Non-pigmented ciliary epithelial cell (primary cell): ENCODE measurements at places on chromosomes 6 and 20.

DNA sequence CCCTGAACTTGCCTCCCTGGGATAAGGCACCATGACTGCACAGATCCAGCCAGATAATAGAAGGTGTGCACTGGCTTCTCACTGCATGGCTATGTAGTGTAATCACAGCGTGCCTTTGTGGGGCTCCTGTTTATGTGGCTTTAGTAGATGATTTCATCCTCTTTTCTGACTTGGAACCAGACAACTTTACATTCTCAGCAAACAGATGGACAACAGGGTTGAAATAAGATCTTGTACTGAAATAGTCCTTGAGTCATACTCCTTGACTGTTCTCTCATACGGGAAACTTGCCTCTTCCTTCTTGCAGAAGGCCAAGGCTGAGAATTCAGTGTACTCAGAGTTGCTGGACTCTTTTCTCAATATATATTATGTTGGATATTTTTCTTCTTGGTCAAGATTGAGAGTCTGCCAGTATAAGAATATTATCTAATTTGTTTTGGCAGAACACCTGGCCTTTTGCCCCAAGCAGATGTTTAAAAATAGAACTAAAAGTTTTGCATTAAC lies 25.0 kb upstream of the RNF144B start:
- DNase-seq = peak; percentile 96

GRCh38 chr6:722608-723007 lies 29.7 kb upstream of the EXOC2 start:
- DNase-seq = no peak

GRCh38 chr6:4426968-4427367 lies 291.6 kb upstream of the ECI2 start:
- DNase-seq = no peak

- no peak for DNase-seq
Observed at GRCh38 chr6:118708055-118708454, 56.7 kb upstream of the CEP85L start.

DNA sequence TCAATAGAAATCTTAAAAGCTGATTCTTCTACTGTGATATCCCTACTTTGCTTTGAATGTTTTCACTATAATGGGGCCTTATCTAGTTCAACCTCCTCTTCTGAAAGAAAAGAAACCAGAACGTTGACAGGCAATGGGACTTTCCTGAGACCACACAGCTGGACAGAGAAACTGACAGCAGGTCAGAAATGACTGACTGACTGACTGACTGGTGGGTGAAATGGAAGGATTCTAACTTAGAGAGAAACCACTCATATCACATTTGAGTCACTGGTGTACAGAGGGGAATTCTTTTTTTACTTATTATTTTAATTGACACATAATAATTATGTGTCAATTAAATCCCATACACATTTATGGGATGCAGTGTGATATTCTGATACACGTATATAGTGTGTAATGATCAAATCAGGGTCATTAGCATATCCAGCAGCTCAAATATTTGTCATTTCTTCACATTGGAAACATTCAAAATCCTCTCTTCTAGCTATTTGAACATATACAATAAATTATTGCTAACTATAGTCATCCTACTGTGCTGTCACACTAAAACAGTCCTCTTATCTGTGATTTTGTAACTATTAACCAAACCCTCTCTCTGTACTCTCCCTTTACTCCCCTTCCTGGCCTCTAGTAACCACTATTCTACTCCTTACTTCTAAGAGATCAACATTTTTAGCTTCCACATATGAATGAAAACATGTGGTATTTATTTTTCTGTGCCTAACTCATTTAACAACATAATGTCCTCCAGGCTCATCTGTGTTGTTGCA lies 64.8 kb upstream of the NRSN1 start:
- no peak for DNase-seq

DNA sequence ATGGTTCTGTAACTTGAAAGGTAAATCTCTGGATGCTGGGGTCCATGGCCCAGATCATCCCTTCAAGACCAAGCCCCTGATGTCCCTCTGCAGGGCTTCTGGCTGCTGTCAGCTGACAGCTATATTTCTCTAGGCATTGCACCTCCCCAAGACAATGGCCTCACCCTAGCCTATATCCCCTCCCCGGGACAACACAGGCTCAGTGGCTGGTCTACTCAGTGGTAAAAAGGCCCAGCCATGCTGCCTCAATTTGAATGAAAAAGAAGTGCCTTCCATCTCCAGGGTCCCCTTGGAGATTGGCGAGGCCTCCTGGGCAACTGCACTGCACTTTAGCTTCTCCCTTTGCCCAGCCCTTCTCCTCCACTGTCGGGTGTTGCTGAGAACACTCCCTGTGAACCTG lies 602.8 kb downstream of the CDH26 start:
- DNase-seq = no peak

- no peak for DNase-seq
Observed at GRCh38 chr6:90865513-90865912, 278.6 kb upstream of the MAP3K7 start.

GRCh38 chr20:48703107-48703506 lies 124.7 kb downstream of the PREX1 start:
- no peak for DNase-seq

GRCh38 chr6:28747631-28748157 lies 176.1 kb downstream of the TRIM27 start:
- DNase-seq = peak; percentile 89

DNA sequence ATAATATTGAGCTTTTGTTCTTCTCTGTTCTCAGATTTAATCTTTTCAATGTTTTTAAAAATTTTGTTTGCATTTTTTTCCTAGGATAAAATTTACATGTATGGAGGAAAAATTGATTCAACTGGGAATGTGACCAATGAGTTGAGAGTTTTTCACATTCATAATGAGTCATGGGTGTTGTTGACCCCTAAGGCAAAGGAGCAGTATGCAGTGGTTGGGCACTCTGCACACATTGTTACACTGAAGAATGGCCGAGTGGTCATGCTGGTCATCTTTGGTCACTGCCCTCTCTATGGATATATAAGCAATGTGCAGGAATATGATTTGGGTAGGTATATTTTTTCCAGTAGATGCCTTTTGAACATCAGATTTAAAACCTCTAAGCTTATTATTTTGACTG lies 89.8 kb downstream of the ATRN start:
- DNase-seq = no peak

DNA sequence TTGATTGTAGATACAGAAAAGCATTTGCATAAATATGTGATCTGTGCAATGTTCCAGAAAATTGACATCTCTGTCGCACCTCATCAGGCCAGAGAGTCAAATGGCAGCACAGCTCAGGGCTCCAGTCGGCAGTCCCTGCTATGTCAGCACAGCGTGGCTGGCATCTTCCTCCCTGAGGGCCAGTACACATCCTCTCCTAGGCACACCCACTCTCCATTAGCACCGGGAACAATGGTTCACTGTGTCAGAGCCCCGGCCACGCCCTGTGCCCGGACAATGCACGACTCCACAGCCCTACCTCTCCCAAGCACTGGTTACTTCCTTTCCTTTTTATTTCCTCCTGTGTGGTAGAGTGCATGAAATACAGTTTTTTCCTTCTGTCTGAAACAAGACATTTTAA lies 114.9 kb downstream of the FOXC1 start:
- no peak for DNase-seq

- no peak for DNase-seq
Observed at GRCh38 chr6:25703005-25703404, 51.0 kb downstream of the SCGN start.

- DNase-seq = no peak
Observed at GRCh38 chr20:15834857-15835256, 738.4 kb downstream of the KIF16B start.

DNA sequence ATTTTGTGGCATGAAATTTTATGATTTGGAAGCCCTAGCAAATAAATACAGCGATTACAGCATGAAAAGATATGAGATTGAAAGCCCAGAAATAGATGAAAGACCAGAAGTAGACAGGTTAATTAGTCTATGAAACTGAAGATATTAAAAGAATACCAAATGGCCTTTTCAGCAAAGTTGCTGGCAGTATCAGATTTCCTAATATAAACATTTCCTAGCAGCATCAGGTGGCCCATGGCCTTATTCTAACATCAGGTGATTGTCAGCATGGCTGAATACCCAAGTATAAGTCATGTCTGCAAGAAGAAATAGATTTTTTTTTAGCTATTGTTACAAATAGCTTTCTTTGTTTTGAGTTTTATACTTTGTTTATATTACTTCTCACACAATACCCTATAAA lies 93.2 kb downstream of the CLVS2 start:
- DNase-seq = no peak

GRCh38 chr6:20325641-20326421 lies 75.8 kb upstream of the E2F3 start:
- DNase-seq = no peak

DNA sequence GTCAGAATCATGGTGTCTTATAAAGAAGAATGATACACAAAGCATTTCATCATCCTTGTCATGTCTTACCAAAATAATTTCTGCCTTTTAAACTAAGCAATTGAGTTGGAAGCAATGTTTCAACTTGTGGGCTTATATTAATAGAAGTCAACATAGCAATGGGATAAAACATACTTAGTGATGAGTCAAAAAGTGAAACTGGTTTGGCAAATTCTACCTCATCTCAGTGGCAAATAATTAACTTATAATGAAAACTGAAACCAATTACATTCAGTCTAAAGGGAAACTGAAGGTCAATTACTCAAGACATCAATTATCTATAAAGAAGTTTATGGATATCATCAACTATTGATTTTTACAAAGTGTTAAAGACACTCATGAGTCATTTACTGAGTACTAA lies 463.8 kb downstream of the BMP2 start:
- DNase-seq = no peak

DNA sequence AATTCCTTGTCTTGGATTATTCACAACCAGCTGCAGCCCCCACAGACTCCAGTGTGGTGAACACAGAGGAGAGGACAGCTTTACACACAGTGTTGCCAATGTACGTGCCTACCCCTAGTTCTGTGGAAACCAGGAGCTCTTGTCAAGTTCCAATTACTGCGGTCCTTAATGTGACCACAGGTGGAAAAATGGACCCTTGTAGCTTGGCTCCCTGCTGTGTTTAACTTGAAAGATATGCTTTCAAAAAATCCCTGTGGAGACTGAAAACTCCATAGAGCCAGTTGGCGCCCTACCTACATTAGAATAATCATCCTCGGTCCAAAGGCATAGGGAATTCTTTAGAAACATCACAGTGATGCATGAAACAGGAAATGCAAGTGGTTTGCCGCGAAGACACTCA lies 118.3 kb upstream of the SLC22A23 start:
- no peak for DNase-seq

- DNase-seq = no peak
Observed at GRCh38 chr20:61460261-61461052, 208.4 kb downstream of the CDH4 start.

- no peak for DNase-seq
Observed at GRCh38 chr6:127266892-127267645, 405 bp downstream of the RNF146 start.

- DNase-seq = no peak
Observed at GRCh38 chr20:54174457-54175175, 830 bp upstream of the CYP24A1 start.

GRCh38 chr6:137872581-137873115 lies 5.6 kb downstream of the TNFAIP3 start:
- no peak for DNase-seq

DNA sequence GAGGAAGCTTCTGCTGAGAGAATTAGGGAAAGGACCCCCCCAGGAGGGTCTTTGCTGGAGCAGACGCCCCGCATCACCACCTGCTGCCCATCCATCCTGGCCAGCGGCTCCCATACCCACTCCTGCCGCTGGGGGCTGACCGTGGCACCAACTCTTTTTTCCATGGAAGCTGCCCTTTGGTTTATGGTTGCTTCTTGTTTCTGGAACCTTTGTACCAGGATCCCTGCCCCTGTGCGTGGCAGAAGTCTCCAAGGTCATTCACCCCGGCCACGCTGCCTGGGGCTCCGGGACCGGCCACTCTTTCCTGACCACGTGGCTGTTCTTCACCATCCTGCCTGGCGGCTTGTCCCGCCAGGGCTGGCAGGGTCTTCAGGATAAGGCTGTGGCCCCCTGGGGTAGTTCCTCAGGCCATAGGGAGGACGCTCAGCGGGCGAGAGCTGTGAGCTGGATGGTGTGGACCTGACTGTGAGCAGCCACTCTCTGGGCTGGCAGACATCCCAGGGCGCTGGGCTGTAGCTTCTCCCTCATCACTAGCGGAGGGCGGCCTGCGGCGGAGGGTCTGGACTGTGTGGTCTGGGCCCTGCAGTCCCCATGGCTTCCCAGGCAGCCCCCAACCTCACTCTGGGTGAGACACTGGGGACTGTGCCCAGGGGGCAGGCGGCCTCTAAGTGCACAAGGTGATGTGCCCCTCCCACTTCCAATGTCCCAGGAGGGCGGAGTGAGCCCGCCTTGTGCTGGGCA lies 22.8 kb upstream of the RBBP8NL start:
- DNase-seq = no peak

DNA sequence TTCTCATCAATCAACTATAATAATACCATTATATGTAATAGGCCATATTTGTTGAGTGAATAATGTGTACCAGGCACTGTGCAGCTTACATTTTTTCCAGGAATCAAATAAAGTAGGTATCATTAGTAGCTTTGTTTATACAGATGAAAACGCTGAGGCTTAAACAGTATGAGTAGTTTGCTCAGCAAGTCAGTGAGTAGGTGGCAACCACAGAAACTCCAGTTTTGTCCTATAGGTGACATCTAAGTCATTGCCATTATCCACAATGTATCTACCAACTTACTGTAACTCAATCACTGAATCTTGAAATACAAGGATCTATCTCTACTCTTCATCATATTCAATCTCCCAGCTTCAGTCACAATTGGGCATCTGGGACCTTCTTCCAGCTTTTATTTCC lies 29.8 kb upstream of the TPBG start:
- no peak for DNase-seq

- DNase-seq = no peak
Observed at GRCh38 chr6:136668571-136668970, 118.3 kb upstream of the MAP7 start.

DNA sequence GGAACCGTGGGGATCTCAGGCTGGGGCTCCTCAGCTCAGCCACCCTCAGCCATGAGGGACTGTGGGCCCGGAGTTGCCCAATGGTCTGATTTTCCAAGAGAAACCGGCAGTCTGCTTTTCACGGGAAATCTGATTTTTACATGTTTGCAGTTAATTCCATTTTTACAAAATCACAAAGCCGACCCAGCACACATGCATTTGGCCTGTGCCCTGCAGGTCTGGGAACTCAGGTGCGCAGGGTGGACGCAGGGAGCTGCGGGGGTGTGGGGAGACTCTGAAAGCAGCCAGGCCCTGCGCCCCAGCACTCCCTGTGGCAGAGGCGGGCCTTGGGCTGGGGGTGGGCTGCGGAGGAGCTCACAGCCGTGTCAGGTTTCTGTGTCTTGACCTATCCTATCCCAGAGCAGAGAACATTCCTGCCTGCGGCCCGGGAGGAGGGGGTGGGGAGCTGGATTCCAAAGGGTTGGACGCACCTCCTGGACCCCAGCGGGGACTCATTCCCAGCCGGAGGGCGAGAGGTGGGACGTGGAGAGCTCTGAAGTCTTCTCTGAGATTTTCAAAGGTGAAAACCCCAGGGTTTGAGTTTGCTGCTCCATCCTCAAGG lies 60.6 kb downstream of the ADNP start:
- peak; percentile 15 for DNase-seq

GRCh38 chr20:1842281-1842680 lies 52.9 kb upstream of the SIRPA start:
- no peak for DNase-seq
